ENCODE measurements at places on chromosomes 7 and 10.
A peak's percentile ranks its signal among the peaks of the same experiment; 100 is the strongest.

- no peak for DNase-seq
These were observed 142.6 kb downstream of the TWIST1 start for GRCh38 chr7:18974803-18975202.

- DNase-seq = no peak
These were observed 269.1 kb downstream of the PTPRN2 start for GRCh38 chr7:158318511-158318913.

DNA sequence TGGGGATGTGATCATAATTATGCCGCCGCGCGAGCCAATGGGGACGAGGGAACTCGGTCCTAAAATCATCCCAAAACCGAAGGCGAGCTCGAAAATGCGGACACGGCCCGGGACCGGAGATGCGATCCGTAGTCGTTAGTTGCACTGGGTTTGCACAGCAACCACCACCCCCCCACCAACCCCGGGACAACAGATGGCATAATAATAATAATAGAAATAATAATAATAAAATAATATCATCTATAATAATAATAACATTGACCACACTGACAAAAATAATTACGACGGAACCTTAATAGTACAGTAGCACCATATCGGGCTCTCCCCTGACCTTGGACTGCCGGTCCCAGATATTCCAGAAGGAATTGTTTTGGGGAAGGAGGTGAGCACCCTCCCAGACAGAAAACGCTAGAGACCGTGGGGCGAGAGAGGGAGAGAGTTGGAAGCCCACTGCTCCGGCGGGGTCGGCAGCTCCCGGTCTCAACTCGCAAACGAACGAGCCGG is 1.1 kb upstream of the EMX2 start:
- peak; percentile 72 for DNase-seq

- DNase-seq = peak; percentile 9
These were observed 39.7 kb downstream of the CDC14C start for GRCh38 chr7:48964074-48964473.

DNA sequence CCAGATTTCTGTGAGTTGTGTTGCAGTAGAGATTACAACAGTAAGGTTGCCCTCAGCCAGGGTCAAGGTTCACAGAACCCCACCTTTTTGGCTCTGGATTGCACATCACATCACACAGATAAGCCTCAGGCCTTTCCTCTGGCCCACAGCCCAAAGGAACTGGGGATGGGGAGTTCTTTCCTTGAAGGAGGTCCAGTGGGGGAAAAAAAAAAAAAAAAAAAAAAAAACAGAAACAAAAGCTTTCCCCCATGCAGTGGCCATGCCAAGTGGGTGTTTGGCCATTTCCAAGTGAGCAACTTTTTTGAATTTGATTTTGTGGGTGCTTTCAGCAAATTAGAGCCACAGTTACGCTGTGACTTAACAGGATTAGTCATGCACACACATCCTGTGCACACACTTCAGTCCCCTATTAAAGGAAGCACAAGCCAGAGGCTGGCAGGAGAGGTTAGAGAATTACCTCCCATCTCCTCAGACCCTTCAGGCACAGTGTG is 79.3 kb upstream of the NANOS1 start:
- no peak for DNase-seq

- DNase-seq = no peak
These were observed 507.5 kb upstream of the CELF2 start for GRCh38 chr10:10510179-10510578.

- DNase-seq = no peak
These were observed 465.3 kb downstream of the ARL4A start for GRCh38 chr7:13152755-13153154.

GRCh38 chr7:147909431-147910148 is 681.0 kb upstream of the C7orf33 start:
- no peak for DNase-seq

- DNase-seq = no peak
These were observed 11.0 kb downstream of the NUDT1 start for GRCh38 chr7:2253021-2253420.

- DNase-seq = no peak
These were observed 187.2 kb upstream of the MBL2 start for GRCh38 chr10:52959810-52960209.

- DNase-seq = no peak
These were observed 1202.5 kb downstream of the DNAJB9 start for GRCh38 chr7:109772161-109772560.

GRCh38 chr7:98990356-98990755 is 112.0 kb downstream of the TRRAP start:
- no peak for DNase-seq

- DNase-seq = no peak
These were observed 6.7 kb downstream of the CHST3 start for GRCh38 chr10:71970869-71971268.

DNA sequence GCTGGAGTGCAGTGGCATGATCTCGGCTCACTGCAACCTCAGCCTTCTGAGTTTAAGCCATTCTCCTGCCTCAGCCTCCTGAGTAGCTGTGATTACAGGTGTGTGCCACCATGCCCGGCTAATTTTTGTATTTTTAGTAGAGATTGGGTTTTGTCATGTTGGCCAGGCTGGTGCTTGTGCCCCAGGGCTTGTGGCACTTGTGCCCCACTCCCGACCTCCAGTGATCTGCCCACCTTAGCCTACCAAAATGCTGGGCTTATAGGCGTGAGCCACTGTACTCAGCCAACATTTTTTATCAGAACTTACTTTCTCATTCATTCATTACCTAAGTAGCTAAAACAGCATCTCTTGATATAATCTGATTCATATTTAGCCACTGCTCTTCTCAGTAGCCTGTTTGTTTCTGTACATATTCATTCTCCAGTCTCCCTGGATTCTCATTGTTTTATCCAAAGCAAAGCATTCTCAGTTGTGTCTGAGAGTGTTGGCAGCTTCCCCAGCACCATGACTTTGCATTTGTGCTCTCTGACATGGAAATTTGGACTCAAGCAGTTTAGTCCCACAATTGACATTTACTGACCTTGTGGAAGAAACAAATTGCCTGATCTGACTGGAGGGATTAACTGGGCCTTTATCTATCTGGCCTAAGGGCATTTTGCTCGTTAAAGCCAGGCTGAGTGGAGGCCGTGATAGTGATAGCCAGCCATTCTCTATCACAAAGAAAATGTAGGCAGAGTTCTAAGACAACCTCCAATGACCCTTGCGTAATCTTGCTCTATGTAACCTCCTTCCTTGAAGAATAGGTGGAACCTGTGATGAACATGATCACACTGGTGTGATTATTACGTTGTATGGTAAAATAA is 44.9 kb downstream of the AKR1B15 start:
- peak; percentile 89 for DNase-seq

- peak; percentile 78 for DNase-seq
These were observed 165.3 kb downstream of the WNT2 start for GRCh38 chr7:117157241-117158209.
